Fibroblast of lung (primary cell): ENCODE measurements at places on chromosomes 16 and 17. TPM values are rescaled to one million over a fixed set of nuclear protein-coding genes. Genes with fewer than 3 reads are reported as not detected.

Gene PIMREG
- 1.5 and 10.6 TPM in 2 replicates for total RNA-seq

GRCh38 chr16:9965079-9965478 lies 217.1 kb downstream of the GRIN2A start:
- DNase-seq = no peak

DNA sequence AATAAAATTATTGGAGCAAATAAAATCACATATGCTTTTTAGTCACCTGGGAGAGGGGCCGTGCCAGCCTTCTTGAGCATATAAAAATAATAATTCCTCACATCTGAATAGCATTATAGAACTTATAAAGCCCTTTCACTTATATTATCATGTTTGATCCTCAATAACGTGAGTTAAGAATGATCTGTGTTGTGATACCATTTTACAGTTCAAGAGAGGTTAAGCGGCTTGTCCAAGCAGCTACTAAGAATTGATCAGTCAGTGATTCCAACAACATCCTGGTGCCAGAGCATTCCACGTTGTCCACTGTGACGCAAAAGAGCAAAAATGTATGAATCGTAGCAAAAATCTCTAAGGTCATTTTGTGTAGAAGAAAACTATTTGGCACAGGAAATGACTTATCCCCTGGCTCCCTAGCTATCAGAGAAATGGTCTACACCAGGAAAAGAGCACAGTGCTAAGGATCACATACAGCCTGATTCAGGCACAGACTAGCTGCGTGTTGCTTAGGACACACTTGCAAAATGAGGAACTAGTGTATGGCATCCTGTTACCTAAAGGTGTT lies 33.0 kb downstream of the ANKFN1 start:
- DNase-seq = peak; percentile 63

Gene MYO18A
- 50.3 and 133 TPM in 2 replicates for total RNA-seq

DNA sequence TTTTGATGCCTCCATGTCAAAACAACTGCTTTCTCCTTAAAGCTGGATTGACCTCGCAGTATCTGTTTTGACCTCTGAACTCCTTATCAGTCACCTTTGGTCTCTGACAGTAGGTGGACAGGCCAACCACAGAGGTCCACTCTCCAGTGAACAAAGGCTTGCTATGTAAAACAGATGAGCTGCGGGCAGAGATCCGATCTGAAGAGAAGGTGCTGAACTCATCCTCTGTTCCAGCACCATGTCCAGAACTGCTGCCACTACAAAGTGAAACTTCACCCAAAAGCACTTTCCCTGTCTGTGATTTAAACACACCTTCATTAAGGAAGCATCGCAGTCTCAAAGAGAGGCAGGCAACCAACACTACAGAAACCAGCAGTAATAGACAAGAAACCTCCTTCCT lies 117.3 kb upstream of the CORO6 start:
- no peak for DNase-seq

DNA sequence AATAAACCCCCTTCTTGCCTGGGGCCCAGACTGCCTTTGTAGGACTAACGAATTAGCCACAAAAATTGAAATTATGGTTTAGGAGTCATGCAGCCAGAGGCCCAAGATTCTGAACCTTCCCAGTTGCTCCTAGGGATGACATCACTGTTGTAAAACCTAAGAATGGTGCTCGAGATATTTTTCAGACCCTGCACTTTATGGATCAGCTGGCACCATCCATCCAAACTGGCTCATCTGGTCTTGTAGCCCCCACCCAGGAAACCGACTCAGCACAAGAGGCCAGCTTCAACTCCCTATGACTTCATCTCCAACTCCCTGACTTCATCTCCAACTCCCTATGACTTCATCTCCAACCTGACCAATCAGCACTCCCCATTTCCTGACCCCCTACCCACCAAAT lies 10.9 kb upstream of the EVPL start:
- no peak for DNase-seq

Gene NPTX1
- total RNA-seq = 3.3 and 31.2 TPM in 2 replicates

DNA sequence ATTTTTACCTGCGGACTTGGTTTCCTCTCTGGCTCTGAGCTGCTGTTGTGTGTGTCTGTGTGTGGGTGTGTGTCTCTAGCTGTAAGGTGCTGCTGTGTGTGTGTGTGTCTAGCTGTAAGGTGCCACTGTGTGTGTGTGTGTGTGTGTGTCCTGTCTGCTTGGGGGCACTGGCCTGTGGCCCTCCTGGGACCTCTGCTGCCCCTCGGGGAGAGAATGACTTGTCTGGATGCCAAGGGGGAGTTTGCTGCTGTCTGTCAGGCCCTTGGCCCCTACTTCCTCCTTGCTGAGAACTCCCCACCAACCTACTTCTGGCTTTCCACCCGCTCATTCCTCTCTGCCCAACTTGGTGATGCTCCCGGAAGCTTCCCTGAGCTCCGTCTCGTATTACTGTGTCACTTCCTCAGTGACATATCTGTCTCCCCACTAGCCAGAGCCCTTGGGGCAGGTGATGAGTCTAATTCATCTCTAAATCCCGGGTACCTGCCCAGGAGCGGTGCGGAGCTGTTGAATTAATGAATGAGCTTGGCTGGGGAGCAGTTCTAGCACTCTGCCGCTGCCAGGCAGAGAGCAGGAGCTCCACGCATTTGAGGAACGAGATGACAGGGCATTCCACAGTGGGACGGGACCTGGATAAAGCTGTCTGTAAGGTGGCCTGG lies 3.5 kb upstream of the LASP1NB start:
- DNase-seq = no peak

Gene CDH13
- total RNA-seq = 21.1 and 27.6 TPM in 2 replicates

- DNase-seq = peak; percentile 37
These were observed 694 bp upstream of the TBCD start for GRCh38 chr17:82751171-82751570.

DNA sequence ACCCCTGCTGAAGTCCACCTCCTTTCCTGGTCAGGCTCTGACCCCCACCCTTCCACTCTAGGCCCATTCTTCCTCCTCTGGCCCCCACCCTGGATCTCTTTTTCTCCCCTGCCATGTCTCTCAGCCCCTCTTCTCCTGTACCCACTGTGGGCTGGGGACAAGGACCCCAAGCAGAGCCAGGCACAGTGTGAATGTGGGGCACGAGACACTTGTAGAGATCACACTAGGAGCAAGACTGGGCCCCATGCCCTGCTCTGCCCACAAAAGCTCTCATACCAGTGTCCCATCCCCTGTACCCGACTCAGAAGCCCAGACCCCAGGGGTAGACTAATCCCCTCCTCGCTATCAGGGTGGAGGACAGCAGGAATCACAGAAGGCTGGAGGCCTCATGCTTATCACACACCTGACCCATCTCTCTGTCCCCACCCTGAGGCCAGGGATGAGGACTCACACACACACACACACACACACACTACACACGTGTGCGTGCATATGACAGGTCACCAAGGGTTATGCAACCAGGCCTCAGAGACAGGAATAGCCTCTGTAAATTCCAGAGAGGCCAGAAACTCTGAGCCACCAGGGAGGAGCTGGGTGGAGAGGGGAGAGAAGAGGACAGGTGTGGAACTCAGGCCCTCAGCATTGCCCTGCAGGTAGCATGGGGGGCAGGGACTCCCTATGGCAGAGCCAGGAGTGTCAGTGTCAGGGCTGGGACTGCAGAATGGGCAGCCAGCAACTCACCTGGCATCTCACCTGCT lies 21.1 kb downstream of the ARHGAP27 start:
- no peak for DNase-seq

DNA sequence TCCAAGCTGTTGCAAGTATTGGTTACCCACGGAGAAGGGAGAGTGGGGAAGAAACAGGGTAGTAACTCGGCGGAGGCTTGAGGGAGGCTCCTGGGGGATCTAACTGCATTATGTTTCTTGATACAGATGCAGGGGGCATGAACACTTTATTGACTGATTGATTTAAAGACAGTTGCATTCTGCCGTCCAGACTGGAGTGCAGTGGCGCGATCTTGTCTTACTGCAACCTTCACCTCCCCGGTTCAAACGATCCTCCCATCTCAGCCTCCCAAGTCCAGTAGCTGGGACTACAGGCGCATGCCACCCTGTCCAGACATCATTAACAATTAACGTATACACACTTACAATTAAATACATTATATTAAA lies 15.1 kb upstream of the ERN2 start:
- no peak for DNase-seq

Gene PRSS27
- total RNA-seq = 1.0 and 1.2 TPM in 2 replicates

Gene TEKT5
- 0.26 TPM in 1 of 2 replicates, not detected in the other for total RNA-seq

Gene HYDIN
- total RNA-seq = 1.3 and 1.7 TPM in 2 replicates

Gene KRT33A
- not detected in 2 replicates for total RNA-seq

GRCh38 chr17:73419881-73420280 lies 108.1 kb upstream of the CDC42EP4 start:
- DNase-seq = peak; percentile 11

Gene TPPP3
- total RNA-seq = 1.5 and 3.8 TPM in 2 replicates

Gene TMEM114
- total RNA-seq = not detected in 2 replicates

GRCh38 chr16:14371778-14372431 lies 258.2 kb downstream of the PARN start:
- DNase-seq = no peak

Gene C16orf87
- total RNA-seq = 9.5 and 12.1 TPM in 2 replicates

Gene PMFBP1
- total RNA-seq = 0.17 and 0.51 TPM in 2 replicates

GRCh38 chr17:82593590-82594087 lies 54.6 kb downstream of the WDR45B start:
- DNase-seq = no peak

- no peak for DNase-seq
These were observed 69.6 kb downstream of the KANSL1 start for GRCh38 chr17:46123607-46124006.

- no peak for DNase-seq
These were observed 131.2 kb downstream of the IRF8 start for GRCh38 chr16:86030116-86030515.

Gene ABCA5
- 8.5 and 17.5 TPM in 2 replicates for total RNA-seq

DNA sequence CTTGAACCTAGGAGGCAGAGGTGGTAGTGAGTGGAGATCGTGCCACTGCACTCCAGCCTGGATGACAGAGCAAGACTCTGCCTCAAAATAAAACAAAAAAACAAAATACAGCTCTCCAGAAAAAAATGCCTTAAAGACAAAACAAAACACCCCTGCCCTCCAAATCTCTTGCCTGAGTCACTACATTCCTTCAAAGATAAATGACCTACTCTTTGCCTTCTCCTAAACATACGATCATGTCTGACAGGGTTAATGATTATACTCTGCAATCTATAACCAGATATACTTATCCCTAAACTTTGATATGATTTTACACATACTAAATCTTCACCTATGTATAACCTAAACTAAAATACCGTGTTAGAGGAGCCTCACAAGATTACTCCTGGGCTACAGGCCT lies 1.4 kb upstream of the SETD6 start:
- peak; percentile 44 for DNase-seq

Gene DHX58
- total RNA-seq = 12.3 and 18.3 TPM in 2 replicates

GRCh38 chr17:39663340-39663687 lies 1.8 kb upstream of the TCAP start:
- DNase-seq = no peak

DNA sequence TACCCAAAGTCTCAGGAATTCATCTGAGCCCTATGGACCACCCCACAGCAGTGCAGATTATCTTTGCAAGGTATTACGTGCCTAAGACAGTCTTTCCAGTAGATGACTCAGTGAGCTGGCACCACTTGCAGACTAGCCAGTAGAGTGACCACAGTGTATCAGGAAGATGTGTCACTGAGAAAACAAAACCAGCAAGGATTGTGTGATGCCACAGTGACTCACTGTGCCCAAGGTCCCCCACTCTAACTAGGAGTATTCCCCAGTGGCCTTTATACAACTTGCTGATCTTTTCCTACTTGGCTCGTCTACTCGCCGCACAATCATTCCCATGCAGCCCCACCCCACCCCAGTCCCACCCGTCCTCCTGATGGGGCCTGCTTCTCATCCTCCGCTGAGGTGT lies 26.8 kb upstream of the PRKCA start:
- DNase-seq = peak; percentile 98

Gene CCL17
- total RNA-seq = not detected in 2 replicates

Gene PRAC2
- total RNA-seq = not detected in 2 replicates
